Lung (tissue), 17 donors: ENCODE measurements at places on chromosomes 4 and X. TPM values are rescaled to one million over a fixed set of nuclear protein-coding genes. Genes with fewer than 3 reads are reported as not detected.

- H3K4me1 ChIP-seq: no peaks in the 10 kb centered on the region
- no peak for DNase-seq
- no peak overlapping the region for H3K4me3 ChIP-seq
- no peak overlapping the region for H3K27ac ChIP-seq
- no peaks in the 10 kb centered on the region for H3K36me3 ChIP-seq
Observed at GRCh38 chr4:101355767-101356702, 8.7 kb upstream of the PPP3CA start.

DNA sequence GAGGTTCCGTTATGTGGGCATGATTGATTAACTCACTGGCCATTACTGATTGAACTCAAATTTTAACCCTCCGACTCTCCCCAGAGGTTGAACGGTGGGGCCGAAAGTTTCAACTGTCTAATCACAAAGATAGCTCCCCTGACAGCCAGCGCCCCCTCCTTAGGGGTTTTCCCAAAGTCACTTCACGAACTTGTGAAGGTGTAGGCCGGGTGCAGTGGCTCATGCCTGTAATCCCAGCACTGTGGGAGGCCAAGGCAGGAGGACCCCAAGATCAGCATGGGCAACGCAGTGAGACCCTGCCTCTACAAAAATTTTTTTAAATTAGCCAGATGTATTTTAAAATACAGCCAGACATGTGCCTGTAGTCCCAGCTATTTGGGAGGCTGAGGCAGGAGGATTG is 39.8 kb upstream of the RBM47 start:
- H3K27me3 ChIP-seq: no peaks in the 10 kb centered on the region
- no peak for DNase-seq
- H3K4me1 ChIP-seq: no peaks in the 10 kb centered on the region
- no peak overlapping the region for H3K4me3 ChIP-seq

DNA sequence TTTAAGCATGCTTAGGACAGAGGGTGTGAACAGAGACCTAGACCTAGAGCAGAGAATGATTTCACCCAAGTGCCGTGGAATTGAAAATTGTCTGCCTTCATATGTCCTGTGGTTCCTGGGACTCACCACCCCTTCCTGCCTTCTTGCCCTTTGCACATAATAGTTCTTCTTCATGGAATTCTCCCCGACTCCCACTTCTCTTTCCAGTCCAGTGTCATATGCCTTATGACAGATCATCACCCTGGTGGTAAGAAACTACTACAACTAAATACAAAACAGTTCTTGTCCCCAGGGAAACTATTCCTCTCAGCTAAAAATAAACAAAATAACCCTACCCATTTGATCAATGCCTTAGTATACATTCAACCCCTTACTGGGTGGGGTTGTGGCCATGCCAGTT is 43.3 kb downstream of the BMPR1B start:
- no peaks in the 10 kb centered on the region for H3K27me3 ChIP-seq
- no peak overlapping the region for H3K27ac ChIP-seq
- H3K4me1 ChIP-seq: peaks cover 9% of the 10 kb centered on the region
- DNase-seq: no peak
- no peak overlapping the region for H3K4me3 ChIP-seq

Gene GASK1B
- polyA plus RNA-seq: 27.4 TPM

Gene BLOC1S4
- polyA plus RNA-seq: 13.7 TPM

DNA sequence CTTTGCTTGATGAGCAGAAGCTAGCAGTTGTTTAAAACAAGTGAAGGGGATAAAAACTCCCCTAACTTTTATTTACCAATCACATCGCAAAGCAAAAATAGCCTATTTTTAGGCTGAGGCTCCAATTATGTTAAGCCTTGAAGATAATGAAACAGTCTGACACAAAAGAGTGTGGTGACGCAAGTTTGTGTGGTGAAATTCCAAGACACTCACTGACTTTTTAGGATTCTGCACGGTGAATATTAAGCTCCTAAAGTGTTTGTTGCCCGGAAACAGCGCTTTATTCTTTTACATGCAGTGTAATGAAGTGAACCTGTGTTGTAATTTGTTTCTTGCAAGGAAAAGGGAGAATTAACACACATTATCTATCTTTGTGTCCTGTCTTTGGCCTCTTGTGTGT is 74.8 kb downstream of the POLA1 start:
- H3K4me3 ChIP-seq: no peak overlapping the region
- no peak for DNase-seq
- H3K36me3 ChIP-seq: no peaks in the 10 kb centered on the region
- no peaks in the 10 kb centered on the region for H3K4me1 ChIP-seq
- peaks cover 10% of the 10 kb centered on the region for H3K27me3 ChIP-seq

DNA sequence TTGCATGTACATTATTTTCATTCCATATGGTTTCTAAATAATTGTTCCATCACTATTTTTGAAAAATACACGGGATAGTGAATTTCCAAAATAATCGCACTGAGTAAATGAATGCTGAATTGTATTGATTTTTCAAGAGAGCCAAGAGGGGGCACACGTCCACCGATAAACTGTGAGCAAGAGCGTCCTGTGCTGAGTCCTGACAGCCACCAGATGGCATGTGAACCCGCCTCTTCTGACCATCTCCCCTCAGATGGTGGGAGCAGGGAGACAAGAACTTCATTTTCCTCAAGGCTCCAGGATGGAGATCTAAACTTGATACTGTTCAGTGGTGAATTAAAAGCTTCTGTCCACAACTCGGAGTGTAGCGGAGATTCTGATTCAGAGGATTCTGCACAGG is 30.6 kb upstream of the IL9R start:
- no peak overlapping the region for H3K27ac ChIP-seq
- no peak overlapping the region for H3K4me3 ChIP-seq
- DNase-seq: no peak
- no peaks in the 10 kb centered on the region for H3K4me1 ChIP-seq

Gene CLDN34
- not detected for polyA plus RNA-seq

Gene BST1
- polyA plus RNA-seq: 53.5 TPM

- no peaks in the 10 kb centered on the region for H3K27me3 ChIP-seq
- no peak for DNase-seq
- peaks cover 11% of the 10 kb centered on the region for H3K4me1 ChIP-seq
- no peak overlapping the region for H3K4me3 ChIP-seq
- H3K27ac ChIP-seq: no peak overlapping the region
Observed at GRCh38 chr4:165502916-165503907, 124.4 kb downstream of the CPE start.

GRCh38 chrX:17737710-17737985 is 355 bp downstream of the SCML1 start:
- H3K27ac ChIP-seq: peak overlapping the region; percentile 94
- H3K27me3 ChIP-seq: peaks cover 13% of the 10 kb centered on the region
- H3K4me3 ChIP-seq: peak overlapping the region; percentile 53

- no peaks in the 10 kb centered on the region for H3K36me3 ChIP-seq
- no peaks in the 10 kb centered on the region for H3K4me1 ChIP-seq
- no peak for DNase-seq
- no peaks in the 10 kb centered on the region for H3K27me3 ChIP-seq
Observed at GRCh38 chrX:108584617-108585211, 145.1 kb downstream of the COL4A5 start.

DNA sequence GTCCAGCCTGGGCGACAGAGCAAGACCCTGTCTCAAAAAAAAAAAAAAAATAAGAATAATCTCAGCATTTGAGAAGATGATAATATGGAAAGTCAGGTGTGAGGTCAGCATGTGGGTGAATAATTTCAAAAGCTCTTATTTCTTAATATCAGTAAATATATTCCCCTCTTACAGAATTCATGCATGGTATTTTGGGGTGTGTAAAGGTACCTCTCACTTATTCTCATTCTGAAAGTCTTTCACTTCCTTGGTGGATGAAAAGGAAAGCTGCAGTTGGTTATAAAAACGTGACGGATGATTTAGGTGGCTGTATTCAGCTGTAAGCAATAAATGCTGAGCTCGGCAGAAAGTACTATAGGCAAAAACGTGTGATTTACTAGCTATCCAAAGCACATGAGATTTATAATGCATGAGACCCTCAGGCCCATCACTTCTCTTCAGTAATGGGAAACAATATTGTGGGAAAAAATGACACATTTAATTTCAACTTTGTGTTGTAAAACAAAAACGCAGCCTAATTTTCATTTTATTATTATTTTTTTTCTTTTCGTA is 353.2 kb upstream of the MAGEB2 start:
- no peak overlapping the region for H3K4me3 ChIP-seq
- no peak overlapping the region for H3K27ac ChIP-seq
- no peaks in the 10 kb centered on the region for H3K4me1 ChIP-seq

Gene MAGEB6
- not detected for polyA plus RNA-seq

DNA sequence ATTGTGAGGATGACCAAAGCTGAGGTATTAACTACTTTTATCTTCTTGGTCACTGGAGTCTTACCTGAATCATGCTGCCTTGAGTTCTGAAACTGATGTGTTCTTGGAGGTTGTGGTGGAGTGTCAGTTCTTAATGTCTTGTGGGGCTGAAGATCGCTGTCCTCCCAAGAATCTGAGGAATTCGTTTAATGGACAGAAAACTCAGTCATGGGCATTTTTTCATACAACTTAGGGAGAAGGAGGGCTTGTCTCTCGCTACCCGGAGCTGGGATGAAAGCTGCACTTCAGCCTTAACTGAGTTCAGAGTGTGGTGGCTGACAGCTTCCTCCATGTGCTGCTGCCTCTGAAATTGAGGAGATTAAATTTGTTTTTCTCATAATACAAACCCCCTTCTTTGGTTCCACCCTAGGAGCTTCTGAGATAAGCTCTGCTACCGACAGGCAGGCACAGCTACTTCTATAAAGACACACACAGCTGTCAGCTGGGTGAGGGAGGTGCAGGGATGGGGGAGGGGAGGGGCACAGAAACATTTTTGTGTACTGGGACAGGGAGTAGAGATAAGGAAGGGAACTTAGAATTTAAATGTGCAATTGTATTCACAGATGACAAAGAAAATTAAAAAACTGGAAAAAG is 30.8 kb downstream of the RBBP7 start:
- peak overlapping the region; percentile 17 for H3K27ac ChIP-seq
- H3K4me1 ChIP-seq: no peaks in the 10 kb centered on the region
- H3K4me3 ChIP-seq: no peak overlapping the region
- no peak for DNase-seq

GRCh38 chrX:10548688-10549087 is 71.7 kb downstream of the MID1 start:
- H3K27me3 ChIP-seq: no peaks in the 10 kb centered on the region
- no peaks in the 10 kb centered on the region for H3K4me1 ChIP-seq
- H3K36me3 ChIP-seq: no peaks in the 10 kb centered on the region
- H3K4me3 ChIP-seq: no peak overlapping the region
- no peak overlapping the region for H3K27ac ChIP-seq

DNA sequence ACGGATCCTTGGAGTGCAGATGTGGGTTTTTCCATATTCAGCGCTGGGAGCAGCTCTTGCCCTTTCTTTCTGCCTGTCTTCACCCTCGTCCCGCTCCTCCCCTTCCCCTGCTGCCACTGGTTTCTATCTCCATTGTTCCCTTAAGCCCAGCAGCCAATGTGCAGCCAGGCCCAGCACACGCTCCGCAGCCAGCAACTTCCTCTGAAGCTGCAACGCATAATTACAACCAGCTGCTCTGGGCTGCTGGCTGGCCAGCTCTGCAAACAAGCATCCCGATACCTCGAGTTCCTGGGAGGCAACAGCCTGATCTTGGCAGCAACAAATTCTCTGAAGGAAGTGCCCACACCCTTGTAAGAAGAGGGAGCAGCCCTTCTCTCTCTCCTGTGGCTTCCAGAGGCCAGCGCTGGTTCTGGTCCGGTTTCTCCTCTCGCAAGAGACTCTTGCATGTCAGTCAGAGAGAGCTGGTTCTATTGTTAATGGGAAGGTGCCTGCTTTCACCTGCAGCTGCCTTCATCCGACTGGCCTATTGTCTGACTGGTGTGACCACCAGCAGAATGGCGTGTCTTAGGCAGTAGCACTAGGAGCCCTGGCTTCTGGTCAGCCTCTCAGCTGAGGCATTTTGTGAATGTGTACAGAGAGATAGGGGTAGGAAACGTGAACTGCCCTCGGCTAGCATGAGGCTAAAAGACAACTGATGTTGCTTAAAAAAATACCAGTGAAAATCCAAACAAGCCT is 83.8 kb upstream of the MAML3 start:
- no peaks in the 10 kb centered on the region for H3K36me3 ChIP-seq
- H3K27me3 ChIP-seq: no peaks in the 10 kb centered on the region

DNA sequence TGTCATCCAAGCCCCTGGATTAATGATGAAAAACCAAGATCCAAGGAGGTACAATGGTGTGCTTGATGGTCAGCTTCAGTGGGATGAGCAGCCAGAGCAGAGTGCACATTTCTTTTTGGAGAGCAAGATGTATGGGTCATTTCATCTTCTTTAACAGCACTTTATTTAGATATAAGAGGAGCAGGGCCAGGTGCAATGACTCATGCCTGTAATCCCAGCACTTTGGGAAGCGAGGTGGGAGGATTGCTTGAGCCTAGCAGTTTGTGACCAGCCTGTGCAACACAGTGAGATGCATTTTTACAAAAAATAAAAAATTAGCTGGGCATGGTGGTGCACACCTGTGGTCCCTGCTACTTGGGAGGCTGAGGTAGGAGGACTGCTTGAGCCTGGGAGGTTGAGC is 45.3 kb upstream of the MAP3K15 start:
- H3K36me3 ChIP-seq: no peaks in the 10 kb centered on the region
- no peak overlapping the region for H3K4me3 ChIP-seq
- H3K27me3 ChIP-seq: no peaks in the 10 kb centered on the region
- DNase-seq: no peak
- no peak overlapping the region for H3K27ac ChIP-seq

DNA sequence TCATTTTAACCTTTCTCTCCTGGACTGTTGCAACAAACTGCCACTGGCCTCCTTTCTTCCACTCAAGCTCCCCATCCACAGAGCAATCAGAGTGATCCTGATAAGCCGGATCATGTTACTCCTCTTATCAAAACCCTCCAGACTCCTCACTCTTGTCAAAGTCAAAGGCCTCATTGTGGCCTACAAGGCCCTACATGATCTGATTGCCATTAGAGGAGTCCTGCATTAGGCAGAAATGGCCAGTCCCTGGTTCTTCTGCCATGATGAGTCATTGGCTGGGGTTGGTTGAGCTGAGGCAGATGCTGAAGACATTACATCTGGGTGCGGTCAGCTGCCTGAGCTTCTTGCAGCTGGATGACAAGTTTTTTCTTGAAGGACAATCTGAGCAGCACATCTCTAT is 32.7 kb upstream of the CASK start:
- no peaks in the 10 kb centered on the region for H3K4me1 ChIP-seq
- peaks cover 34% of the 10 kb centered on the region for H3K27me3 ChIP-seq
- H3K4me3 ChIP-seq: no peak overlapping the region
- no peak for DNase-seq

DNA sequence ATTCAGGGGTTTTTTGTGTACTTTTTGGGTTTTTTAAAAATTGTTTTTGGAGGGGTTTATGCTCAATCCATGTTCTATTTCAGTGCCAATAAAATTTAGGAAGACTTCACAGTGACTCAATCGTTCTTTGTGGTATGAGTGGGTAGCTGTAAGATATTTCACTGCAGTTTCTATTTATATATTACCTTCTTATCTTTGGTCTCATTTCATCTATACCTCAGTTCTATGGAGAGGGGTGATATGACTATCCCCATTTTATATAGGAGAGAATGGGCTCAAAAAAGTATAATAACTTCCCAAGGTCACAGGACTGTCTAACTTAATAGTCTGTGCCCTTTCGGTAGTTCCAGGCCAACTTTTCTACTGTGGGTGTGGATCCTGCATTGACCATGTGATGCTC is 74.4 kb downstream of the MSN start:
- H3K27me3 ChIP-seq: no peaks in the 10 kb centered on the region
- peaks cover 32% of the 10 kb centered on the region for H3K36me3 ChIP-seq
- no peaks in the 10 kb centered on the region for H3K4me1 ChIP-seq
- H3K27ac ChIP-seq: no peak overlapping the region
- no peak overlapping the region for H3K4me3 ChIP-seq

- H3K27me3 ChIP-seq: no peaks in the 10 kb centered on the region
- H3K36me3 ChIP-seq: no peaks in the 10 kb centered on the region
- H3K27ac ChIP-seq: no peak overlapping the region
- no peak overlapping the region for H3K4me3 ChIP-seq
- H3K4me1 ChIP-seq: no peaks in the 10 kb centered on the region
Observed at GRCh38 chrX:46770000-46770816, 11.3 kb upstream of the SLC9A7 start.
